ENCODE measurements at places on chromosomes 2 and 18.

- no peak for DNase-seq
Observed at GRCh38 chr2:229780856-229781773, 66.8 kb upstream of the DNER start.

- DNase-seq, result no peak
Observed at GRCh38 chr2:218780851-218781690, 876 bp upstream of the CYP27A1 start.

DNA sequence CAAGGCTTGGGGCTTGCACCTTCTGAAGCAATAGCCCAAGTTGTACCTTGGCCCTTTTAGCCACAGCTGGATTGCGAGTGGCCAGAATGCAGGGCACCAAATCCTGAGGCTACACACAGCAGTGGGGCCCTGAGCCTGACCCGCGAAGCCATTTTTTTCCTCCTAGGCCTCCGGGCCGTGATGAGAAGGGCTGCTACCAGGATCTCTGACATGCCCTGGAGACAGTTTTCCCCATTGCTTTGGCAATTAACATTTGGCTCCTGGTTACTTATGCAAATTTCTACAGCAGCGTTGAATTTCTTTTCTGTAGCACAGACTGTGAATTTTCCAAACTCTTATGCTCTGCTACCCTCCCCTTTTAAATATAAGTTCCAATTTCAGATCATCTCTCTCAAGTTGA is 54.5 kb downstream of the MOCOS start:
- DNase-seq, result no peak

- DNase-seq, result no peak
Observed at GRCh38 chr18:35444636-35445035, 53.1 kb downstream of the INO80C start.

GRCh38 chr2:219392754-219393153 is 5.0 kb upstream of the DNPEP start:
- DNase-seq, result no peak

DNA sequence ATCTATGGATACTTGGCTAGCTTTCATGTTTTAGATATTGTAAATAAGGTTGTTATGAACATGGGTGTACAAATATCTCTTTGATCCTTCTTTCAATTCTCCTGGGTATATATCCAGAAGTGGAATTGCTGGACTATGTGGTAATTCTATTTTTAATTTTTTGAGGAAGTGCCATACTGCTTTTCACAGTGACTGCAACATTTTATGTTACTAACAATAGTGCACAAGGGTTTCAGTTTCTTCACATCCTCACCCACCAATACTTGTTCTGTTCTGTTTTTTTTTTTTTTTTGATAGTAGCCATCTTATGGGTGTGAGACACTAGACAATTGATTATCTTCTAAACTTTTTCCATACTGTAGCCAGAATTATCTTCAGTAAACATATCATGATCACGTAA is 17.3 kb upstream of the NEUROD1 start:
- no peak for DNase-seq

DNA sequence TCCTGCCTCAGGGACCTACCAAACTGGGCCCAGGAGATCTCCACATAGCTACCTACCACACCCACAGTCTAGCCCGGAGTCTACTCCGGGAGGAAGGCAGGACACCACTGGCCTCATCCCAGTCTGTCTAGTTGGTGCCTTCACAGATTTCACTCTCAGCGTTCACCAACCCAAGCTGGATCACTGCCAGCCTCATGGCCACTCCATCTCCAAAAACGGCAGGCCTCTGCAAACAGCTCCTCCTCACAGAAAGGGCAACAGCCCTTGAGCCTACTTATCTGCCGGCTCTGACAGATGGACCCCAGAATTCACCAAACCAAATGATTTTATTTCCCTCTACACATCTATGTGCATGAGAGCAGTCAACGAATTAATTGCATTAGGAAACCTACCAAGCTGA is 61.3 kb downstream of the NCKAP5 start:
- DNase-seq, result no peak

DNA sequence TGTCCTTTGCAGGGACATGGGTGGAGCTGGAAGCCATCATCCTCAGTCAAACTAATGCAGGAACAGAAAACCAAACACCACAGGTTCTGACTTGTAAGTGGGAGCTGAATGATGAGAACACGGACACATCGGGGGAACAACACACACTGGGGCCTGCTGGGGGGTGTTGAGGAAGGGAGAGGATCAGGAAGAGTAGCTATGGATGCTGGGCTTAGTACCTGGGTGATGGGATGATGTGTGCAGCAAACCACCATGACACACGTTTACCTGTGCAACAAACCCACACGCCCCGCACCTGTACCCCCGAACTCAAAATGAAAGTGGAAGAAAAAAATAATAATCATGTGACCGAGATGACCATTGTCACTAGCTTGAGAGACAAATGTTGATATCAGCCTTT is 114.7 kb downstream of the NDUFA10 start:
- no peak for DNase-seq

DNA sequence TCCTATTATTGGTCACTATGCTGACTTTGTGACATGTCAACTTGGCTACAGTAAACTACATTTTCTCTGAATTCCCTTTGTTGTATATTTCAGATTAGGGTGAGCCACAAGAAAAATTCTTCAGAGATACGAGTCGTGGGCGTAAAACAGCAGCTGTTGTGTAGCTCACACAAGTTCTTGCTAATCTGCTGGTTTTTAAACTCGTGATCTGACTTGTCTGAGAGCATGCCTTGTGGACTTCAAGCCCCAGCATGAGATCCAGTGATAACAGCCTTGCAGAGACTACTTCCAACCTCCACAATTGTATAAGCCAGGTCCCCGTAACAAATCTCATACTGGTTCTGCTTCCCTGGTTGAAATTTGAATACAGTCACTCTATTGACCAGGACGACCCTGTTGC is 259.8 kb upstream of the LYPD1 start:
- no peak for DNase-seq

DNA sequence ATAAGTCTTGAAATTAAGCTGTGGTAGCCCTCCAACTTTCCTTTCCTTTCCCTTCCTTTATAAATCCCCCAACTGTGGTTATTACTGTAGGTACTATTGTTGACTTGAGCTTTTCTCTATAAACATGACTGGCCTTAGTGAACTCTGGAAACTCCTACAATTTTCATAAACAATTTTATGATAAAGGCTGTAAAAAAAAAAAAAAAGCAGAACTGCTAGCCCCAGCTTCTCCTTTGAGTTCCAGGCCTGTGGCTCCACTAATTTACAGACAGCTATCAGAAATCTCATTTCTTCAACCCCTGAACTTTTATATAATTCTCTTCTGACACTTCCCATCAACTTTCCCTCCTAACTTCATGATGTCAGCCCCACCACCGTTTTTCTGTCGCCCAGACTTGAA is 174.3 kb downstream of the IKZF2 start:
- DNase-seq, result no peak

- DNase-seq, result no peak
Observed at GRCh38 chr2:44218771-44219170, 50.1 kb downstream of the PPM1B start.

DNA sequence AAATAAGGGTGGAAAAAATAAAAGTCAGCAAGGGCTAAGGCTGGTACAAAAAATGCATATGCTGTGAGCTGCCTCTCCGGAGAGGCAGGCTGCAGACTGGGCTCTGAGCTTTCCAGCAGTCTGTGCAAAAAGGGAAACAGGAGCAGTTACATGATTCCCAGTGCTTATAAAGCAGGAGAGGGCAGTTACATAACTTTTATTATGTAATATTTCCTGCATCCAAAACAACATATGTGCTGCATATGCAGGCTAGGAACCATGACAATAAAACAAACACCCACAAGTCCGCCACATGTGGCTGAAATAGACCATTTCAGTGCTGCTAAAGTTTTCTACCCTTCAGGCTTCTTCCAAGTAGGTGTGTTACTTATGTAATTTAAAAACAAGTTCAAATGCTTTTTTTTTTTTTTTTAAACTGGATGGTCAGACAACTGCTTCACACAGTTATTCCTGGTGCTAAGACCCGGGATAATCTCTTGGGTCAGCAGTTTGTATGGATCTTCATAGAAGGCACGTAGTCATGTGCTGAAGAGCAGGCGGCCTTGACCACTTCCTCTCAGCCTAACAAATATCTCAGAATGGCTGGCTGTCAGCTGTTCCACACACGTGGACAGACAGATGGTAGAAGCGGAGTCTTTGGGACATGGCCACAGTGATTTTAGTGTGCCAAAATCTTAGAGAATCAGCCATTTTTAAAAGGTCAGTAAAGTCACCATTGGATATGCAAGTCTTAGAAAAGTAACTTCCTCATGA is 43.5 kb downstream of the ARMC9 start:
- DNase-seq, result no peak

GRCh38 chr2:3146772-3147650 is 230.6 kb downstream of the EIPR1 start:
- no peak for DNase-seq

GRCh38 chr2:143697744-143698143 is 568.5 kb downstream of the ARHGAP15 start:
- DNase-seq, result no peak

DNA sequence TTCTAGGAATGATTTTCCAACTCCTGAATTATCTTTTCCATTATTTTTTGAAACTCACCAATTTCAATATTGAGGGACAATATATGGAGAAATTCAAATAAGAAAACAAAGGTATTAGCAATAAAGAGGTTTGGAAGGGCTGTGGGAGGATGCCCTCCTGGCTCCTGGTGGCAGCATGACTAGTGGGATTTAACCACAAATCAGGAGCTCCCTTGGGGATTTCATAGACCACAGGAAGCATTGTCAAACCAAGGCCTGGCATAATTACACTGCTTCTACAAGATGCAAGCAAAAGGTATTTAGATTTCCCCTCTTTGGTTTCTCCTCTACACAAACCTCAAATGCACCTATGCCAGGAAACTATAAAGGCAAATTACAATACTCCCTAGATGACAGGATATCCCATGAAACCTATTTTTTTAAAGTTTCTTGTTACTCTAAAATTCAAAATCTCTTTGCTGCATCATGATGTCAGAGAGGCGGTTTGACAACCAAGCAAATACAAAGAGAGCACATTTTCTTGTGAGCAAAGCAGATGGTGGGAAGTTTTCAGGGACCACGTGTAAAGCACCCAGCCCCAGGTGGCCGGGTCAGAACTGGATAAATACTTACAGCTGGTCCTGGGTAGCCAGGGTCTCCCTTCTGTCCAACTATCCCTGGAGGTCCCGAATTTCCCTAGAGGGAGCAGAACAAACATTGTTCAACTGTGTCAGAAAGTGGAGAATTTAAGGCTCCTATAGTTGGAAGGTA is 67.9 kb downstream of the COL6A3 start:
- no peak for DNase-seq

GRCh38 chr2:160934263-160934662 is 226.0 kb upstream of the TANK start:
- DNase-seq, result no peak

DNA sequence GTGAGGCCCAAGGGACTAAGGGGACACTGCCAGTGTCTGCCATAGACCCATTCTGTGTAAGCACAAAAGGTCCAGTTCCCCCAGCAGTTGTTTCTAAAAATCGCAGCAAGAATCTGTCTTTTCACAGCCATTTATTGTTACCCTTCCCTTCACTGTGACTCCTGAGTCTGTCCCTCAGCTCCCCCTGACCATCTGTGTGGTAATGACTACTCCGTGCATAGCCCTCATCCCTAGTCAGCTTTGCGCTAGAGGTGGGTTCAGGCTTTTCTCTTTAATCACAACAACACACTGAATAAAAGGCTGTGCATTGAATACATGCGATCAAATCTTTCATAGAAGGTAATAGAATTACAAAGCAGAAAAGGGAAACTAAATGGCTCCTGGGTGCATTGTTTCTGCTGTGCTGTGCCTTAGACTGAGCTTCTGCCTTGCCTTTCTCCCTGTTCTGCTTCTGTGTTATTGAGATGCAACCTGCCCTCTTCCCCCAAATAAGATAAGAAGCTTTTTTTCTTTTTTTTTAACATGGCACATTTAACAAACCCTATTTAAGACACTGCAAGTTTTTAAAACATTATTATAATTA is 836.0 kb upstream of the CDH2 start:
- no peak for DNase-seq

DNA sequence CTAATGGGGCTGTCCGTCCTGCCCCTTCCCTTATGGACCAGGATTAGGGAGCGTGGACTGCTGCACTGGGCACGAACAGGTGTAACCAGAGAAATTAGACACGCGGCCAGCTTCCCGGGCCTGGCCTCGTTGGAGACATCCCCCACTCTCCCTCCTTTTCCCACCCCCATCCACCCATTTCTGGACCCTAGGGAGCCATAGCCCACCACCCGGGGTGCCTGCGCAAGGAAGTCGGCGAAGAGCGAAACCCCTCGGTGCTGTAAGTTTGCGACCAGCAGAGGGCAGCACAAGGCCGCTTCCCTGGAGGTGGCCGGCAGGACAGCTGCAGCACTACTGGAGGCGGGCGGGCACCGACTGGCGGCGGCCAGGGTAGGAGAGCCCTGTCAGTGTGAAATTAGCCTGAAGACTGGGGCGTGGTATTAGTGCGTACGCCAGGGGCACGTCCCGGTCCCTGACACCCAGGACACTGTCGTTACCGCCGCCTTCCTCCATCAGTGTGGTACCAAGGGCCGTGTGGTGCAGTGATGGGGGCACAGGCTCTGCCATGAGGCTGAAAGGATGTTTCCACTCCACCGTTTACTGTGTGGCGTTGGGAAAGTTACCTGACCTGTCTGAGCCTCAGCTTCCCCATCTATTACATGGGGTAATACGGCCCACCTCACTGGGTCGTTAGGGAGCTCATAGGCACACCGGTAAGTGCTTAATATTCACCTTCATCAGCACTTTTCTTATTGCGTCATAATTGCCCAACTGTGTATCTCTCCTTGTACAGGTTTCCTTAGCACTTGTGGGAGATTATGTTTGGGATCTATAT is 36.0 kb upstream of the CD207 start:
- peak; percentile 50 for DNase-seq

- peak; percentile 31 for DNase-seq
Observed at GRCh38 chr2:224927646-224928173, 114.6 kb downstream of the DOCK10 start.

- DNase-seq, result no peak
Observed at GRCh38 chr18:8876887-8877286, 171.5 kb downstream of the MTCL1 start.

GRCh38 chr2:159609811-159610549 is 6.4 kb downstream of the BAZ2B start:
- DNase-seq, result no peak

DNA sequence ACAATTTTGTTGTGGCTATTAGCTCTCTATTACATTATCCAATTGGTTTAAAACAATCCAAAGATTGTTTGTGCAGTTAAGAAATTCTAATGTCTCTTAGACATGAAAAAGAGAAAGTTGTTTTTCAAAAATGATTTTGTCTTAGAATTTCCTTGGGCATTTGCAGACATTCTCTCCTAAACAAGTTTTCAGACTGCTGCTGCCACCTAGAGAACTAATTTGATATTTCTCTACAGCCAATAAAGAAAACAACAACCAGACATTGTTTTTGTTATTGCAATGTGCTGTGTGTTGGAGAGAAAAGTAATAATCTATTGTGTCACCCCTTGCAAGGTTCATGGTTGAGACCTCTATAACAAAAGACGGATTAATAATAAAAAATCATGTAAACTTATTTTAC is 119.0 kb upstream of the SYT4 start:
- DNase-seq, result no peak

GRCh38 chr2:23510471-23510870 is 125.5 kb downstream of the KLHL29 start:
- no peak for DNase-seq

GRCh38 chr2:241425368-241425767 is 69.3 kb downstream of the FARP2 start:
- DNase-seq, result no peak

- DNase-seq, result no peak
Observed at GRCh38 chr18:57559314-57559713, 27.2 kb downstream of the FECH start.

GRCh38 chr2:25333981-25334380 is 7.7 kb downstream of the DNMT3A start:
- DNase-seq, result no peak

- DNase-seq, result no peak
Observed at GRCh38 chr18:48408727-48409590, at the start of gene ZBTB7C. Gene ZBTB7C (minus strand): TSS chr18:48409383.

All from stimulated activated CD8-positive, alpha-beta memory T cell treated with anti-CD3 and anti-CD28 coated beads, Interleukin-4, amount 100 ng/mL, for 4 hours (primary cell).